CD4-positive, alpha-beta T cell treated with Interleukin-1 beta for 1 hour (primary cell): ENCODE measurements at places on chromosomes 3 and 15.

GRCh38 chr3:5298453-5298852 is 110.9 kb downstream of the EDEM1 start:
- no peak for DNase-seq

DNA sequence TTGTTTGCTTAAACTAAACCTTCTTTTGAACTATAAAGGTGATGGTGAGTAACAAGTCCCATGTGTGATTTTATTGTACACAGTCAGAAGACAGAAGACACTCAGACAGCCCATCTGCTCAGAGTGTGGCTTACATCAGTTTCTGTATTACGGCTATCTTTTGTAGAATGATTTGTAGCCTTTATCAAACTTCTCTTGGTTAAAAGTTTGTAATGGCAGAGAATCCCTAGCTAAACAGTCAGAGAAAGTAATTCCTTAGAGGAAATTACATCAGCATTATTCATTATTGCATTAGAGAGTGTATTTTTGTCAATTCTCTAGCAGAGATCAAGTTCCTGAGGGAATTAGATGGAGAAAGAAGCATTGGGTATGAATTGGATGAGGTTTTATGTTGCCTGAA is 500.8 kb downstream of the CNTN4 start:
- DNase-seq: no peak

DNA sequence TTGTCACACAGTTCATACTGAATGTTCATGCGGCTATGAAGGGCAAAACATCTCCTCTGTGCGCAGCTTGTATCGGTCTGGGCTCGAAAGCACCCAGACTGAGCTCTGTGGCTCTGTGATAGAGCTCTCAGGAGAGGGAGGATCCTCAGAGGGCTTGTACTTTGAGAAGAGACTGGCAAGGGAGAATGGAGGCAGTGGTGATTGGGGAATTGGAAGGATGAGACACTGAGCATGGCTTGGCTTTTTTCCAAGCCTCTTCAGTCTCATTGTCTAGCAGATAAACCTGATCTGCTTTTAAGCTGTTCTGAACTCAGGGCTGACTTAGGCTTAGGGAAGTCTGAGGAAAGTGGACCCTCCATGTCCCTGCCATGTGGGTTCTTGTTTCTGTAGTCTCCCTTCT is 43.0 kb downstream of the RAD54L2 start:
- no peak for DNase-seq

- DNase-seq: no peak
Observed at GRCh38 chr3:22101351-22101750, 350.3 kb upstream of the ZNF385D start.

GRCh38 chr3:15420871-15421270 is 6.5 kb downstream of the METTL6 start:
- DNase-seq: no peak

- DNase-seq: no peak
Observed at GRCh38 chr15:71170163-71170562, 54.9 kb downstream of the THSD4 start.

- no peak for DNase-seq
Observed at GRCh38 chr3:98772022-98772421, 8.9 kb downstream of the ST3GAL6 start.

GRCh38 chr3:171164067-171164465 is 137.5 kb upstream of the SLC2A2 start:
- no peak for DNase-seq

DNA sequence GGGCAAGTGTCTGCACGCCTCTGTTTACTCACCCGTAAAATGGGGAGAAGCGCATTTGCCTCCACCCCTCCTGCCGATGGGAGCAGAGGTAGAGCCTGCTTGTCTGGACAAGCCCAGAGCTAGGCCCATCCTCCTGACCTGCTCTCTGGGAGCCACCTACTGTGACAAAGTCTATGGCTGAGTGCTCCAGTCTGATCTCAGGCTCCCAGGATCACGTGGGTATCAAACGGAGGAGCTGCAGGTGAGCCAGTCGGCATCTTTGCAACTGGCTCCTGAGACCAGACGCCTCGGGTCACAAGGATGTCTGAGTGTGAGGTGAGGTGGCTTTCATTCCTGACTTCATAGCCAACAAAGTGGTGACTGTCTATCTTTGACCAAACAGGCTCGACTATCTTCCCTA is 2.1 kb upstream of the ALDH1A3 start:
- no peak for DNase-seq

DNA sequence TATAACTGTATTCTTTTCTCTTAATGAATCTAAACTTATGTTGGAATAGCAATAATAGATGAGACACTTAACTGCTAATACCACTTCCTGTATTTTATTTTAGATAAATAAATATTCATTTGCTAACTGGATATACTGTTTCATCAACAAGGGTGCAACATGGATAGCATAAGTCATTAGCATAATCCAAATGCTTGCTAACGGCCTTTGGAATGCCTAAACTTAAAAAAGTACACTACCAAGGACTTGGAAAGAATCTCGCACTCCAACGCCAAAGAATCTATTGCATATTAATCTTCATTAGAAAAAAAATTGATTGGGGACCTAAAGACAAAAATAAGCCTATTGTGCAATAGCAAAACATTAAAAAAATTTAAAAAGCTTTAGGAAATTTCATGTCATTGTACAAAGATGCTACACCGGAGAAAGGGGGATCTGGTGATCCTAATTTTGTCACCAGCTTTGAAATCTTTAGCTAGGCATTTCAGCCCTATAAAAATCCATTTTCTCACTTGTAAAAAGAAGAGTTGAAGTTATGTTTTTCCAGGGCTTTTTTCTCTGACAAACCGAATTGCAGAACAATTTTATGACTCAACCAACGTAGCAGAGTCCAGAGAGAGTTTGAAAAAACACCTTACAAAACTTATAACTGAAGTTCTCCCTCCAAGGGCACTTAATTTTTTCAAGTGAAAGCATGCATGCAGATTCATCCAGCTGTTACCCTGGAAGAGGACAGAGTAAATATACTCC is 4.1 kb downstream of the VGLL3 start:
- DNase-seq: no peak

DNA sequence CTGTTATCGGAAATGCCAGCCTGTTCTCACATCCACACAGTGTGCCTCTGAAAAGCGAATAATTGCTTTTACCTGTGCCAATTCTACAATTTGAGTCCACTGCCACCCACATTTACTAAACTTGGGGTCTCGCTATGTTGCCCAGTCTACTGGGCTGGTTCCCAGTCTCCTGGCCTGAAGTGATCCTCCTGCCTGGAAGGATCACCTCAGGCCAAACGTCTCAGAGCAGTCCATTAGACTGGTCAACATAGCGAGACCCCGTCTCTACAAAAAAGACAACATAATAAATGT is 827 bp upstream of the INO80 start:
- no peak for DNase-seq

- no peak for DNase-seq
Observed at GRCh38 chr3:120258009-120258408, 27.0 kb downstream of the GPR156 start.

DNA sequence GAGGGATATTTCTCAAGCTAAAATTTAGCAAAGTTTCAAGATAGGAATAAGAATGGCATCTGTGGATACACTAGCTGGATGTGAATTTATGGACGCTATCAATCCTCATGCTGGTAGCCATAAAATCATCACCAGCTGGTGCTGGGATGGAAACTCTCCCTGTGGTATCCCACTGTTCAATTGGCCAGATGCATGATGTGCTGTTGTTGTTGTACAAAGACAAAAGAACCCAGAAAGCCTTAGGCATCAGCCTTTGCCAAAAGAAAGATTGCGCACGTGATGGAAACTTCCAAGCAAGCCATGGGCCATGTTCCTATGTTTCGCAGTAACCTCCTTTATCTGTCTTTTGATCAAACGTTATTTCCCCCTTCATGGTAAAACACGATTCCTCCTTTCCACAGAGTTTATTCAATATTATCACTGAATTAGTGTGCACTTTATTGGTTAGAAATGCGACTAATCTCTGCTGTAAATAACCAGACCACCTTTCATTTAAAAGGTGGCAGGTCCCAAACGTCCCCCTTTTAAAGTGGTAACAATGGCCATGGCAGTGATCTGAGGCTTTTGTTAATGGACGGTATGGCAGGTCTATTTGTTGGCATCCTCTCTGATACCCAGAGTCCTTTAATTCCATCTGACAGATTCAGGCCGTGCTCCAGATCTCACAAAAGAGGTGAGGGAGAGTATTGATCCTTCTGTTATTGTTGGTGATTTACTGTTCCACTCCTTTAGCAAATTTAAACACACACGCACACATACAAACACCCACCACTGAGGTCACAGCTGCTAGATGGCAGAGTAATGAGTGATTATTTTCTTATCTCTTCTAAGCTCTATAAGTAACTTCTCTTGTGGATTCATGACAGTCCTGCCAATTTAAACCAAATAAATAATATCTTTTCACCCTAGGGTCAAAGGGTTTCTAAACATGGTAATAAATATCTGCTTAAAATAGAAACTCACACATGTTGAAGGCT is 291.2 kb upstream of the KCNMB2 start:
- no peak for DNase-seq

GRCh38 chr3:144875211-144875610 is 903.6 kb downstream of the DIPK2A start:
- DNase-seq: no peak

GRCh38 chr15:43915631-43916325 is 89.0 kb downstream of the WDR76 start:
- DNase-seq: no peak

DNA sequence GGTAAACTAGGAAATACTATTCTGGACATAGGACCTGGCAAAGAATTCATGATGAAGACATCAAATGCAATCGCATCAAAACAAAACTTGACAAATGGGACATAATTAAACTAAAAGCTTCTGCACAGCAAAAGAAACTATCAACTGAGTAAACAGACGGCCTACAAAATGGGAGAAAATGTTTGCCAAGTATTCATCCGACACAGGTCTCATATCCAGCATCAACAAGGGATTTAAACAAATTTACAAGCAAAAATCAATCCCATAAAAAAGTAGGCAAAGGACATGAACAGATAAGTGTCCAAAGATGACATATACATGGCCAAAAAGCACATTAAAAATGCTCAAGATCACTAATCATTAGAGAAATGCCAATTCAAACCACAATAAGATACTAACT is 1088.9 kb downstream of the NAALADL2 start:
- no peak for DNase-seq

DNA sequence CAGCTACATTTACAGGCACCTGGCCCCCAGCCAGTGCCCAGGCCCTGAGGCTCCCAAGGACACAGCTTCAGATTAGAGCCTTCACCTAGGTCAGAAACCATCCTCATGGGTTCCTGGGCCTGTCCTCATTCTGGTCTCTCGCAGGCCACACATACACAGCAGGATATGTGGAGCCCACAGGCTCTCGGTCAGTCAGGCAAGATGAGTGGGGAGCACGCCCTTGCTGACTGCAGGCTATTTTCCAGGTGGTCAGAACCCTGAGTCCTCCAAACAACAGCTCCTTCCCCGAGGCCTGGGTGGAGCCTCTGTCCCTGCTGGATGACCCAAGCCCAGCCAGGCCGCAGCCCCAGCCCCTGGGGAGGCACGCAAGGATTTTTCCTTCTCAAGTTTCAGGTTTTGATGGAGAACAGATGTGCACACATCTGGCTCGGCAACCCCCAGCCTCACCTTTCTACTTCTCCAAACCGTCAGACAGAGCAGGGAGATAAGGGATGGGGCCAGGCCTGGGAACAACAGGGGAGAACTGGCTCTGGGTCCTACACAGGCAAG is 1.6 kb downstream of the STRA6 start:
- no peak for DNase-seq

DNA sequence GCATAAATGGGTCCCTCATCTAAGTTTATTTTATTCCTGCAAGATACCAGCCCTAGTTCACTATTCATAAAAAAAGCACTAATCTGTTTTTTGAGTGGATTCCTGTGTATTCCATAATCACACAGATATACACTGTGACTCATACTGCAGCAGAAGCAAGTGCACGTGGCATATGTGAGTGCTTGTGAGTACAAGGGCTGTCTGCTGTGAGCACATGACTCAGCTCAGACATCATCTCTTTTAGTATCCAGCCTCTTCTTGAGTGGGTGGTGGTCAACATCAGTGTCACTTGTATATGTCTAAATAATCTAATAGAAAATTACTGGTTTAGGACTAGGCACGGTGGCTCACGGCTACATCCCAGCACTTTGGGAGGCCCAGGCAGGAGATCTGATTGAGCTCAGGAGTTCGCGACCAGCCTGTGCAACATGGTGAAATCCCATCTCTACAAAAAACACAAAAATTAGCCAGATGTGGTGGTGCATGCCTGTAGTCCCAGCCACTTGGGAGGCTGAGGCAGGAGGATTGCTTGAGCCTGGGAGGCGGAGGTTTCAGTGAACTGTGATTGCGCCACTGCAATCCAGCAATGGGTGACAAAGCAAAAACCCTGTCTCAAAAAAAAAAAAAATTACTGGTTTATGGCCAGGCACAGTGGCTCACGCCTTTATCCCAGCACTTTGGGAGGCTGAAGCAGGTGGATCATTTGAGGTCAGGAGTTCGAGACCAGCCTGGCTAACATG is 49.8 kb downstream of the NIPA2 start:
- no peak for DNase-seq

DNA sequence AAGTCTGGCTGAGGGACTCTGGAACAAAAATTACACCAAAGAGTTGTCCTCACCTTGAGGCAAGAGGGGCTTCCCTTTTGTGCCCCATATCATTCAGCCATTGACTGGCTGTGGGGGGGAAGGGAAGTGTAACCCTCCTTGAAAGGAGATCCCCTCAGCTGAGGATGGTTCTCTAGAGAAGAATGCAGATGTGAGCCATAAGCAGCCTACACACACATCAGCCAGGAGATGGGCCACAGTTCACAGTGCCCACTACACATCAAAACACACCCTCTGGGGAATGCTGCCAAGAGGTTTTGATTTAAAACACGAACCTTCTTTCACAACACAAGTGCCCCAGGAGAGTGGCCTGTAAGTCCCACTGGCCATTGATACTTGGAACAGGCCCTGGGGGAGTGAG is 231.2 kb upstream of the CTDSPL start:
- no peak for DNase-seq

- no peak for DNase-seq
Observed at GRCh38 chr15:57600197-57600596, 8.5 kb downstream of the MYZAP start.

GRCh38 chr3:32146746-32147211 is 40.4 kb downstream of the GPD1L start:
- no peak for DNase-seq

- DNase-seq: no peak
Observed at GRCh38 chr3:111749171-111750170, 109.6 kb upstream of the PHLDB2 start.

DNA sequence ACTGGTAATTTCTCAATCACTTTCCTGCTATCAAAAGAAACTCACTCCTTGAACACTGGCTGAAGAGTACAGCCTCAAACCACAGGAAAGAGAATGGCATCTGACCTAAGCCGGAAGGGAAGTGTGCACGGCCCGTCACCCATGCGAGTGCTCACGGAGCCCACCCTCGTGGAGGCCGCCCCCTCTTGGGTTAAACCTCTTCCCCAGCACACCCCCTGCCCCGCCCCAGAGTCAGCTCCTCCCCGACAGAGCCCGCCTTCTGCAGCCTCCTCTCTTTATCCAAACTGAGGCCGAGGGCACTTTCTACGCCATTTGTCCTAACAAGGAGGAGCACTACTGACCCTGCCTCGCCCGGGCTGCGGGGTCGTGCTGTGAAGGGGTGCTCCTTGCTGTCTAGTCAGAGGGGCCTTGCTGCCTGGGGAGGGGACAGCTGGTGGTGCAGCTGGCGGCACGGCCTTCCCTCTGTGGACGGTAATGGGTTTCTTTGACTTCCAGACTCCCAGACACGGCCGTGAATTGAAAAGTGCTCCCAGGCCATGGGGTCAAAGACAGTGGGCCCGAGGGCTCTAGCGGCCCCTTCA is 137.7 kb downstream of the NSMCE3 start:
- DNase-seq: no peak
